Lower lobe of right lung (tissue), 2 donors: ENCODE measurements at places on chromosomes 4 and X. TPM values are rescaled to one million over a fixed set of nuclear protein-coding genes. Genes with fewer than 3 reads are reported as not detected.

Gene ZNF630
- 4.0 TPM for total RNA-seq

DNA sequence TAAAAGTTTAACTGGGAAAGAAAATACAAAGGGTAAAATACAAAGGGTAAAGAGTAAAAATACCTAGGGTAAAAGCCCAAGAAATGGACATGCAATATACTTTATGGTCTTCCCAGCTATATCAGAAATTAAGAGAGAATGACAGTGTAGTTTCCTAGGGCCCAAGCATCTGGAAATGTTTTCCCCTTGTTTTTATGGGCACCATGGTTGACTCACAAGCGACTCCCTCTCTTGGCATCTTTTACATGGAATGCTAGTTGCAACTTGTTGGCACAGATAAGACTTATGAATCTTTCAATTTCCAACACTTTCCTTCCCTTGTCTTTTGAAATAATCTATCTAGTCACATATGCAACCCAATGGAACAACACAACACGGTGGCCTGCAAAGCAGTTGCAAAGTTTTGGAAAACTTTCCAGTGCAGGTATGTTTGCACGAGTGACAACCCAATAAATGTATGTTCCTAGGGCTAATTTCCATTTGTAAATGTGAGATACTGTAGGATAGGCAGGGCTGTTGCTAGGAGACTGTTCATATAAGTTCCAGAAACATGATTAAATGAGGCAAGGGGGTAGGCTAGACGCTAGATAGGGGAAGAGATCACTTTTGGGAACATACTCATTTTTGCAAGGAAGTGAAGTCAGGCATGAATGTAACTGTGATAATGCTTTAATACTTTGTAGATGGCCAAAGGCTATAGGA lies 36.4 kb upstream of the CWH43 start:
- no peak for DNase-seq

DNA sequence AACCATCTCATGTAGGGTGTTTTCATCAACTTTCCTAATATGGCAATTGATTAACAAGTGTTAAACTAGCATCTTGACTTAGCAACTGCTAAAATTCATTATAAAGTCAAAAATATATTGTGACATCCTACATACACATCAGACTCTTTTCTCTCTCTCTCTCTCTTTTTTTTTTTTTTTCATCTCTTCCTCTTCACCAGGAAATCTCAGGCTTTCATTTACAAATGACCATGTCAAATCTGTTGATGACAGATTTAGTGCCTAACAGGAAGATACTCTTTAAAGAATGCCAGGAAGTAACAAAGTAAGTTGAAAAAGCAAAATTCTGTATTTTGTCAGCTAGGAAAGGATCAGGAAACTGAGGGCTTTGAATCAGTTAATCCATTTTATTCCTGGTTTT lies 365.5 kb downstream of the PCDH7 start:
- no peak for DNase-seq

- no peak for DNase-seq
These were observed 249.1 kb downstream of the DCLK2 start for GRCh38 chr4:150327262-150327780.
